ENCODE measurements at places on chromosomes 12 and 14.
A peak's percentile ranks its signal among the peaks of the same experiment; 100 is the strongest.

GRCh38 chr12:20245491-20245890 lies 122.8 kb upstream of the PDE3A start:
- DNase-seq = no peak

GRCh38 chr12:130280742-130281141 lies 56.9 kb upstream of the PIWIL1 start:
- DNase-seq = no peak

DNA sequence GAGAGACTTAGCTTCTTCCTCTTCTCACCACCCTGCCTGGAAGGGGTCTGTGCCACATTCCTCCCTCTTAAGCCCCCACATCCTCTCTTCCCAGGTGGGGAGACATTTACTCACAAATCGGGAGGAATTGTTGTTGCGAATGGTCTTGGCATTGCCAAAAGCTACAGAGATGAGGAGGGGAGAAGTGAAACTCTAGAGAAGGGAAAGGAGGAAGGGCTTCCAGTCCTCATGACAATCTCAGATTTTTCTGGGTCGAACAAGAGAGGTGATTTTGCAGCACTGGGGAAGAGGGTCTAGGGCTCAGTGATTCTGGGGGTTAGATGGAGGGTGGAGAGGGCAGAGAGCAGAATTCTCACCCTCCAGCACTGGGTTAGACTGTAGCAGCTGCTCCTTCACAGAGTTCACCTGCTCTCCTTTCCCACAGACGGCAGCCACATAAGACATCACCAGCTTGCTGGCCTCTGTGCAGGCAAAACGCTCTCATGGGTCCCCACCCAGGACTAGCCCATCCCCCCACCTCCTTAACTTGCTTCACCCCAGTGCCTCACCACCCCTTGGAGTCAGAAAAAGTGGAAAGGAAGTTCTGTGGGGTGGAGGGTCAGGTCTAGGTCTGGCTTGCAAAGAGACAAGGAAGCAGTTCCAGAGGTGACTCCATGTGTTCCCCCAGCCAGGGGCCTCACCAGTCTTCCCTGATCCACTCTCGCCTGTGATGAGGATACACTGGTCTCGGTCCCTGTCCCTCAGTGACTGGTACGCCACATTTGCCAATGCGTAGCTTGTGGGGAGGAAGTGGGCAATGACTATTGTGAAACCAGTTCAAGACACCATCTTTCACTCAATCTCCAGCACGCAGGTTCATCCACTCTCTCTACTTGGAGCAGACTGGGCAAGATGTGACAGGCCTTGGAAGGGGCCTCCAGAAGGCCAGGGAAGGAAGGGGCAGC lies 2.7 kb downstream of the MYO1A start:
- no peak for DNase-seq

DNA sequence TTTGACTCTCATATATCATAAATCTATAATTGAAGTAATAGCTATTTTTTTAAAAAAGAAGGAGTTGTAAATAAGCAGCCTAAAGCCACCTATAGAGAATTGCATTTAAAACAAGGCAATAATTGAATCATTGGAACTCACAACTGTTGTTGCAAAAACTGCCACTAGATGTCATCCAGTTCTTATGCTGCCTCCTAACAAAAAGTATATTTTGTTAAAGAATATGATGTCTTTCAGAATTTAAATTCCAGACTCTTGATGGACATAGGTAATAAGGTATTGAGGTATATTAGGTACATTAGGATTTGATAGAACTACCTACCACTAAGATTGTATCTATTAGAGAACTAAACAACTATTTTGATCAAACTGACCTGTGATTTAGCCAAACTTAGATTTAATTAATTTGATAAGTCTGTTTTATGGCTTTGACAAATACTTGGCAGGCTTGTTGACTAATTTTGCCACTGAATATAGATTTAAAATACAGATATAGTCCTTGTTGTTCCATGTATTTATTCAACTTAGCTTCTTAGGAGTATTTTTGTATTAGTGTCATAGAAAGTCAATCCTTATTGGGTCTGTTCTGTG lies 401.4 kb downstream of the RPL10L start:
- DNase-seq = peak; percentile 11

DNA sequence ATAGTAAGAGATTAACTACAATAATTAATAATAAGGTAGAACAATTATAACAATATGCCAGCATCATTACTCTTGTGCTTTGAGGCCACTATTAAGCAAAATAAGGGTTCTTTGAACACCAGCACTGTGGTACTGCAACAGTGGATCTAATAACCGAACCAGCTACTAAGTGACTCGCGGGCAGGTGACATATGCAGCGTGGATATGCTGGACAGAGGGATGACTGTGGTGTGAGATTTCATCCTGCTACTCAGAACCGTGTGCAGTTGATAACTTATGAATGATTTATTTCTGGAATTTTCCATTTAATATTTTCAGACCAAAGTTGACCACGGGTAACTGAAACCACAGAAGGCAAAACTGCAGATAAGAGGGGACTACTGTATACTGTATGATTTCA lies 34.4 kb downstream of the BMAL2 start:
- DNase-seq = no peak
